RCC 7860 (cell line): ENCODE measurements at places on chromosomes 6 and 20.

GRCh38 chr20:35048739-35049138, 43.9 kb downstream of the TRPC4AP start:
- no peak for DNase-seq

DNA sequence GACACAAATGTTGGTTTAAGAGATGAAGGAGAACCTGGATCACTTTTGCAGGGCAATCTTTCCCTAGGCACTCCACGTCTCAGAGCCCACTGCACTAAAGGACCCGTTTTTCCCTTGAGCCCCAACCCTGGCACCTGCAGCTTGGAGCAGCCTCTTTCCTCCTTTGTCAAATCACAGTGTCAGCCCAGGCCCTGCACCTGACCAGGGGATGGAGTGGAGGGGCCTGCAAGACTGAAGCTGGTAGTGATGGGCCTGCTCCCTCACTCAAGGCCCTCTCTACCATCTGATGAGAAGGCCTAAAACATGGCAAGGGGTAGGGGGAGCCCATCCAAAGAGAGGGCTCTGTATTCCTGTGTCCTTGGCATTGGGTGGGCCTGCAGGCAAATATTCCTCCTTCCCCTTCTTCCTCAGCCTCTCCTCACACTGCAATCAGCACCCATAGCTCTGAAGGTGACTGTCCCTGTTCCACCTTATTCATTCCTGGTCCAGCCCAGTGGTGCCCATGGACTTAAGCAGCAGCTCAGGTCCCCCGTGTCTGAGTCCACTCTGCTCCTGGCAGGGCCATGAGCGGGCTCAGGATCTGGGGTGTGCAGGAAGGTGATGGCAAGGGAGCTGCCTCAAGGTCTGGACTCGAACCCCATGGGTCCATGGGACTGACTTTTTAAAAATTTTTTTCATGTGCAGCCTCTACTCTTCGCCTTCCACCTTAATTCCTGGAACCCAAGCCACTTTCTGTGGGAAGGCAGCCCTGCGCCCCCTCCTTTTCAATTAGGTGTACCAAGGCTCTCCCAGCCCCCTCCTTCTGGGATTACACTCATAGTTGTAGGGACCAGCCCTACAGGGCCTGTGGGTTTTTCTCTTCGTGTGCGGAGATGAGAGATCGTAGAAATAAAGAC, 6.7 kb downstream of the RAET1G start:
- no peak for DNase-seq

DNA sequence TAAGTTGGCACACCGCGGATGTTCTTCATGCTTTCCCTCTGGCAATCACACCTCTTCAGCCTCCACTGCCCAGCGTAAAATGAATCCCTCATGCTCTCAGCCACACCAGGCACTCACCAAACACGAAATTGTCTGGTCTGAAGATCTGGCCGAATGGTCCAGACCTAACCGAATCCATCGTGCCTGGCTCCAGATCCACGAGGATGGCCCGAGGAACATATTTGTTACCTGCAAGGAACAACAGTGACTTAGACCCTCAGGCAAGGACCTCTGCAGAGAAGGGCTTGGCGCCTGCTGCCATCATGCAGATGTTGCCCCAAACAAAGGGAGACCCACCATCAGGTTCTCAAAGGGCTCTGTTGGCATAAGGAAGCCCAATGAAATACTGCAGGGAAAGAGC, 1.4 kb downstream of the TUBB2B start:
- DNase-seq = no peak

- no peak for DNase-seq
Measured at GRCh38 chr6:52190409-52190808, 4.2 kb downstream of the IL17A start.

GRCh38 chr6:111551521-111552231, 54.0 kb downstream of the TRAF3IP2 start:
- no peak for DNase-seq

- peak; percentile 52 for DNase-seq
Measured at GRCh38 chr6:133114973-133115372, 126.2 kb upstream of the EYA4 start.

DNA sequence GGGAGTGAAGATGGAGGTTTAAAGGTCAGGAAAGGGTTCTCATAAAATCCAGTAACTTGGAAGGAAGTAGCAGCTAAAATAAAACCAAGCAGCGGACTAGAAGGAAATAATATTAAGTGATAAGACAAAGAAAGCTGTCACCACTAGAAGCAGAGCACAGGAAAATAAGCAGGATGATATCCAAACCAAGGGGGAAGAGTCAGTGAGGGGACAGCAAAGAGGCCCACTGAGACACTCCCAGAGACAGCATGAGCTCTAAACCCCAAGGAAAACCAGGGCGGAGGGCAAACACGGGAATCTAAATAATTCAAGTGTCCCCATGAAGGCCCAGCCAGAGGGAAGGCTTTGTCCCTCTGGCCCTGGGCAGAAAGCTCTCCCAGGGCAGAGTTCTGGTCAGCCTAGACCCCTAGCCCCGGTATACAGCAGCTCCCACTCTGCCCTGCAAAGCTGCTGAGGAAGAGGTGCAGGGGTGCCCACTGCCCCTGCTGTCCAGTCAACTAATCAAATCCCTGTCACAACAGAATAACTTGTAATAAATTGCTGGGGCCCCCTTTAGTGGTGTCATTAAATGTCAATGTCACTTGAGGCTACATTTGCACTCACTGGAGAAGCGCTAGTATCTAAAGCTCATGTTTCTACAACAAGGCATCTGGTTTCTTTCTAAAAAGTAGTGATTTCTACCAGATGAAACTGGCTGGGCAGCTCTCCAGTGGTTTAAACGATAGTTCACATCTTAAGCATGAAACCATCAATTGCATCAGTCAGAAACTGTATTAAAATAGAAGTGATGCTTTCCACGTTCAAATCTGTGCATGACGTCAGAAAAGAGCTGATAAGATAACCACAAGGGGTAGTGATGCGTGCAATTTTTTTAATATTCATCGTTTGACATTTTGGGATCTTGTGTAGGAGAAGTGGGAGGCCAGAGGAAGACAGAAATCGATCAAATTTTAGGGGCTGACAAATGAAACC, 13.6 kb downstream of the PDE10A start:
- DNase-seq = no peak

DNA sequence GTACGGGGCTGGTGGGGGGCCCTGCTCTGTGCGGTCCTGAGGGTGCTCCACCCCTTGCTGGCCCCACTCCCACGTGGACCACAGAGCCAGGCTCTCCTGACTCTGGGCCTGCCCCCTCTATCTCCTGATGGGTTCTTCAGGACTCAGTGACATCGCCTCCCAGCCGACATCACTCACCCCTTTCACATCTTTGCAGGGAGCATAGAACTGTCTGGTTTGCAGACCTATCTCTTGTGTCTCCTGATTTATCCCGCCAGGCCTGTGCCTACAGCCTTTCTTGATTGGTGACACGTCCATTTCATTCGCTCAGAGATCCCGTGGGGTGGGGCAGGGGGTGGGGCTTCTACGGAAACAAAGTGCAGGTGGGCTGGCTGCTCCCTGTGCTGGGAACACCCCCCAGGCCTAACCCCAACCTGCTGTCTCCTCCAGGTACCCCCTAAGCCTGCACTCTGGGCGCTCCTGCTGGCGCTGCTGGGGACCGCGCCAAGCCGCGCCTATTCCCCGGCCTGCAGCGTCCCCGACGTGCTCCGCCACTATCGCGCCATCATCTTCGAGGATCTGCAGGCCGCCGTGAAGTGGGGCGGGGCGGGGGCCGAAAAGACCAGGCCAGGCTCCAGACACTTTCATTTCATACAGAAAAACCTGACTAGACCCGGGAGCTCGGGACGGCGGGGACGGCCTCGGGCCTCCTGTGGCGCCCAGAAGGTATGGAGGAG, 1.7 kb downstream of the C20orf204 start:
- DNase-seq = no peak

GRCh38 chr20:37438464-37439222, 82.4 kb upstream of the NNAT start:
- no peak for DNase-seq
